Lung (tissue), 17 donors: ENCODE measurements at places on chromosomes 1 and 21. TPM values are rescaled to one million over a fixed set of nuclear protein-coding genes. Genes with fewer than 3 reads are reported as not detected.

PTGER3 gene
- polyA plus RNA-seq, result 1.0 TPM

- no peak for DNase-seq
Measured at GRCh38 chr1:3664700-3665375, 12.5 kb downstream of the TP73 start.

DNA sequence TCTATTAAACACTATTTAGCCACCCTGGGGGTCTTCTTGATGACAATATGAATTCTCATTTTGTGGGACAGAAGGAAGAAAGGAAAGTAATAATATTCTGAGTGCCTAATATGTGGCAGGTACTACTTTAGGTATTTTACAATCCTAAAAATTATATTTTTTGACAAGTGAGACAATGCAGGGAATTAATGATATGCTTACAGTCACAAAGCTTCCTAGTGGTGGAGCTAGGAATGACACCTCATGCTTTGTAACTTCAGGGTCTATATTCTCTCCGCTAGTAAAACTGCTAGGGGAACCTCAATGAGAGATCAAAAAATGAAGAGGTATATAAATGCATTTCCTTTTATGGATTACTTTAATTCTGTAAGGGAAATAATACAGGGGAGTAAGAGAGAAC lies 44.3 kb downstream of the TPR start:
- DNase-seq, result no peak

GRCh38 chr1:35569936-35570335 lies 3.2 kb upstream of the TFAP2E start:
- no peak for DNase-seq

GRCh38 chr1:184387476-184388318 lies 868 bp downstream of the C1orf21 start:
- DNase-seq, result peak; percentile 61

- no peak for DNase-seq
Measured at GRCh38 chr1:55645270-55645669, 430.1 kb upstream of the USP24 start.

- peak; percentile 71 for DNase-seq
Measured at GRCh38 chr1:217029281-217030157, 306.3 kb upstream of the ESRRG start.

DNA sequence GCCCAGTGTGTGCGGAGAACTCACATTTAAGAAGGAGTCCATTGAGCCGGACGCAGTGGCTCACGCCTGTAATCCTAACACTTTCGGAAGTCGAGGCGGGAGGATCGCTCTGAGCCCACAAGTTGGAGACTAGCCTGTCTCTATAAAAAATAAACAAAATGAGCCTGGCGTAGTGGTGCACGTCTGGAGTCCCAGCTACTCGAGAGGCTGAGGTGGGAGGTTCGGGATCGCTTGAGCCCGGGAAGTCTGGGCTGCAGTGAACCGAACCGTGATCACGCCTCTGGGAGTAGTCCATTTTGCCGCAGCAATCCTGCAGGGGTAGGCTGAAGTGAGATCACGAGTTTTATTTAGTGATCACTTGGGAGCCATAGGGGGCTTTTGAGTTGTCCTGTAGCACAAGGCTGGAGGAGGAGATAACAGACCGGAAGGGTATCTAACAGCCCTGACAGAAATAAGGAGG lies 497 bp upstream of the FUCA1 start:
- no peak for DNase-seq

AIM2 gene
- polyA plus RNA-seq, result 2.9 TPM

GRCh38 chr1:12757836-12758235 lies 11.8 kb downstream of the CFAP107 start:
- DNase-seq, result no peak

PGLYRP3 gene
- not detected for polyA plus RNA-seq

SPATA45 gene
- polyA plus RNA-seq, result not detected

DNA sequence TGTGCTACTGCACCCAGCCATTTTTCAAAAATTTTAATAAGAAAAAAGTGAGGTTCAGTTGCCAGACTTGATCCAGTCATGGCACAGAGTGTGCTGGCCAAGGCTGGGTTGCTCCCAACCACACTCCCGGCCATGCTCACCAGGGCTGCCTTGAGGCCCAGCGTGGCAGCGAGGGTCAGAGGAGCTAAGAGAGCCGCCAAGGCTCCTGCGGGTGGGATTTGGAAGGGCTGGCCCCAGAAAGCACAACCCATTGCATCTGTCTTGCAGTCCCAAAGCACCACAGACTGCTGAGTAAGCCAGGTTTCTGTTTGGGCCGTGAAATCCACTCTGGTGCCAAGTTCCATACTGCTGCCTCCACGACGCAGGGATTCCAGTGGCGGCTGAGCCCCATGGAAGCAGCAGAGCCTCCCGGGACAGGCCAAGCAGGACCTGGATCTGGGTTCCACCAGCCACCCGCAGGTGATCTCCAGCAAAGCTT lies 22.6 kb downstream of the ZBTB17 start:
- no peak for DNase-seq

DNA sequence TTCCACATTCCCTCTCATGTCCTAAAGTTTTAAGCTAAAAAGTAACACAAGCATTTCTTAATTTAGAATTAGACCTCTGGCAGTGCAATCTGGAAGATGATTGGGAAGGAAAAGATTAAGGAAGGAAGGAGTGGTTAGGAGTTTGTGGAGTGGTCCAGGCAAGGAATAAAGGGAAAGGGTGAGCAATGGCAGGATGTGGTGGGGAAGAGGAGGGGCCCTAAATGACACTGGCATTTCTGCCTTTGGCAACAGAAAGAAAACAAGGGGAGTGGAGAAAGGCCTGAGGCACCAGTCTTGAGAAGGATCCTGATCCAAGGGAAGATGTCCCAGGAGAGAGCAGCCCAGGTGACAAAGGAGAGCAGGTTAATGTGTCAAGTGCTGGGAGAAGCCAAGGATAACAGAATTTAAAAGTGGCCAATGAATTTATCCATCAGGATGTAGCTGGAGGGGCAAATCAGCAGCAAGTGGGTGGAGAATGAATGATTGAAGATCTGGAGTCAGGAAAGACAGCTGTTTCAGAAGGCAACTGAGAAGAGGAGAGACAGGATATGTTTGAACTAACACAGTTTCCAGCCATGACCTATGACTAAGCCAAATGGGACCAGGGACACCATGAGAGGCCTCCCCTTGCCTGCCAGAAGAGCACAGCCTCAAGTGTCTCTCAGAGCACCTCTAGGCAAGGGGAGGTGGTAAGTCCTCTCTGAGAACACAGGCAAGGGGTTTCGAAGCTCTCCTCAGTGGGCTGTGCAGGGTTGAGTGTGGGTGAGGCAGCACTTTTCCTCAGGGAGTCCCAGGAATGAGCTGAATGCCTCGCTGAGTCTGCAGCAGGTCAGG lies 20.9 kb upstream of the LY9 start:
- DNase-seq, result no peak

RSPO1 gene
- 1.4 TPM for polyA plus RNA-seq

- peak; percentile 61 for DNase-seq
Measured at GRCh38 chr1:153789478-153790034, 14.3 kb downstream of the SLC27A3 start.

OLFML2B gene
- 52.2 TPM for polyA plus RNA-seq

DNA sequence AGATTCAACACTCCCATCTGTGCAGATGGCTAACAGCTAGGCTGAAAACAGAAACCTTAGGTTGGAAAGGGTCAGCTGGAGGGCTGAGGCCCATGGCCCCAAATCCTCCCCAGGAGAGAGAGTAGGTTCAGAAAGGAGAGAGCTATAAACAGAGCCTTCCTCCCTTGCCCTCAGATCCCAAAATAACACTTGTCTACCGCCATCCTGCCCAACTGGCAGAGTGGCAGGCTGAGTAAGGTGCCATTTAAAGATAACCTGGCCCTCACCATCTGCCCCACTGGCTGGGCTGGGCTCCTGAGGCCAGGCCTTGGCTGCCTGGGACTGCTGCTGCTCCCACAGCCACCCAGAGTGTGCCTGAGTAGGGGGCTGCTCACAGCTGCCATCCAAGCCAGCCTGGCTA lies 4.3 kb upstream of the SHISA4 start:
- DNase-seq, result no peak

SYT14 gene
- under 0.01 TPM for polyA plus RNA-seq

GRCh38 chr1:61160526-61160925 lies 78.2 kb downstream of the NFIA start:
- DNase-seq, result no peak

DNA sequence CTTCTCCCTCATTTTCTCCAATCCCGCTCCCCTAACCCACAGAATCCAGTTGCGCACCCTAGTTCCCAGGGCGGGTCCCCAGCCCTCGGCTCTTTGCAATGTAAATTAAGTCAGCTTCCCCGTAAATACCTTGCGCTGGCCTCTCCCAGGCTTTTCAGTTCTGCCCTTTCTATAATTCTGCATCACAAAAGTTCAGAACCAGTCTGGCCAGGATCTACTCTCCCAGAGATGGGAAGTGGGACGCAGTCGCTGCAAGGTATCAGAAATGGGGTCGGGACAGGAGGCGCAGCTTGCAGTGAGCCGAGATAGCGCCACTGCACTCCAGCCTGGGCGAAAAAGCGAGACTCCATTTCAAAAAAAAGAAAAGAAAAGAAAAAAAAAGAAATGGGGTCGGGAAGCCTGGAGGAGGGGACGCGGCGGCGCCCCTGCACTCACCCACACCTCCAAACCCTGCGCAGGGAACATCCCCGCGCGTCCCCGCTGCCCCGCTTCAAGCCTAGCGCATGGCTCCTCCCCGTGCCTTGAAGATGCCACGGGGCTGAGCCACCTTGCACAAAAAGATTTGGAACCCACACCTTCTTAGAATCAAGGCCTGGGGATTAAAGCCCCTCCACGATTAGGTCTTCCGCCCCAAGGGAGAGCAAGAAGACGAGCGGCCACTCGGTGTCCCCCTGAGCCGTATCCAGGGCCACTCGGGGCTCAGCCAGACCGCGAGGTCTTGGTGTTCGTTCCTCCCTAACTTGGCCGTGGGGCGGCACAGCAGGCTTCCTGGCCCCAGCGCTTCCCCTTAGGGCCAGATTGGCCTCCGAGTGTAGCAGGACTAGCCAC lies 27.2 kb upstream of the ITLN2 start:
- DNase-seq, result no peak

ZBTB18 gene
- polyA plus RNA-seq, result 8.9 TPM

SLC1A7 gene
- 0.81 TPM for polyA plus RNA-seq

RAP1A gene
- 72.2 TPM for polyA plus RNA-seq

CRABP2 gene
- polyA plus RNA-seq, result 4.0 TPM

DNA sequence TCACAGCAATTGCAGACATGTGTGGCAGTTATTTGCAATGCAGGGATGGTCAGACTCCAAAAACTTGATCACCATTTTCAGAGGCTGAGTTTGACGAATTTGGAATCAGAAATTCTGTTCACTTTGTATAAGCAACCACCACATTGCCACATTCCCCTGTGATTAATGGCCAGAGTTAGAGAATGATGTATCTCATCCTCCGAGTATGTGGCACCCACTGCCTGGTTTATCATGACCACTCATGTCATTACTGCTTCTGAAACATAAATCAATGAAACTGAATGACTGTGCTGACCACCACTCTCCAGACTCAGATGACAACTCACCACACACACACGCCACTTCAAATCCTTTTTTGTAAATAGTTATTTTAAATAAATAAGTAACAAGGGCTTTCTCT lies 66.6 kb upstream of the CACHD1 start:
- DNase-seq, result no peak

GJA9 gene
- polyA plus RNA-seq, result 0.04 TPM

- DNase-seq, result no peak
Measured at GRCh38 chr1:179327679-179328078, 34.1 kb downstream of the SOAT1 start.

GRCh38 chr1:224612246-224612645 lies 3.9 kb upstream of the CNIH3 start:
- DNase-seq, result no peak

DNA sequence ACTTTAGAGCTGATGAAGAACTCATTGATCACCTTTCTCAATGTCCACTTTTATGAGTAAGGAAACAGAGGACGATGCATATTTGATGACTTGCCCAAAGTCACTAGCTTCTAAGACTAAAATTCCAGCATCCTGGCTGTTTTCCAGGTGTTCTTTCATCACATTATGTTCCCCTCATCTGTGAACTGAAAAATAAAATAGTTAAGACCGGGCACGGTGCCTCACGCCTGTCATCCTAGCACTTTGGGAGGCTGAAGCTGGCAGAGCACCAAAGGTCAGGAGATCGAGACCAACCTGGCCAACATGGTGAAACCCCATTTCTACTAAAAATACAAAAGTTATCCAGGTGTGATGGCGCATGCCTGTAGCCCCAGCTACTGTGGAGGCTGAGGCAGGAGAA lies 297.5 kb downstream of the DUSP10 start:
- DNase-seq, result peak; percentile 38
